ENCODE measurements at places on chromosomes 5 and 9.

- DNase-seq = no peak
Measured at GRCh38 chr9:81832571-81833285, 95.5 kb upstream of the SPATA31D4 start.

- no peak for DNase-seq
Measured at GRCh38 chr5:62671479-62671878, 92.9 kb downstream of the LRRC70 start.

- DNase-seq = no peak
Measured at GRCh38 chr9:95552814-95553546, 36.2 kb upstream of the PTCH1 start.

- DNase-seq = no peak
Measured at GRCh38 chr9:38042626-38043357, 26.2 kb downstream of the SHB start.

GRCh38 chr9:124470306-124470705, 20.1 kb downstream of the ADGRD2 start:
- DNase-seq = no peak

DNA sequence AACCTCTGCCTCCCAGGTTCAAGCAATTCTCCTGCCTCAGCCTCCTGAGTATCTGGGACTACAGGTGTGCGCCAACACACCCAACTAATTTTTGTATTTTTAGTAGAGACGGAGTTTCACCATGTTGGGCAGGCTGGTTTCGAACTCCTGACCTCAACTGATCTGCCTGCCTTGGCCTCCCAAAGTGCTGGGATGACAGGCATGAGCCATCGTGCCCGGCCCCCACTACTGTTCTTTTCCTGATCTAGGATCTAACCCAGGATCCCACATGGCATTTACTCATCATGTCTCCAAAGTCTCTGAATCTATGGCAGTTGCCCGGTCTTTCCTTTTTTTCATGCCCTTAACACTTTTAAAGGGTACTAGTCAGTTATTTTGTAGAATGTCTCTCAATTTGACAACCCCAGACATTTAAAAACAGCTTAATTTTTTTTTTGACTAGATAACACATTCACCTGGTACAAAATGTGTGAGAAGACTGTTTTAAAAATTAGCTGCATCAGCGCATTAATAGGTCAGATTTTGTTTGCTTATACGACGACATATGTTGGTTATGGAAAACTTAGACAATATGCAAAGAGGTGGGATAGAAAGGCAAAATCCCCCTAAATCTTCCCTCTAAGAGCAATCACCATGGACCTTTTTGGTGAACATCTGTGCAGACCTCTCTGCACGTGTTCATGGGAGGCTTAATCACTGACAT, 46.5 kb downstream of the STOM start:
- no peak for DNase-seq

DNA sequence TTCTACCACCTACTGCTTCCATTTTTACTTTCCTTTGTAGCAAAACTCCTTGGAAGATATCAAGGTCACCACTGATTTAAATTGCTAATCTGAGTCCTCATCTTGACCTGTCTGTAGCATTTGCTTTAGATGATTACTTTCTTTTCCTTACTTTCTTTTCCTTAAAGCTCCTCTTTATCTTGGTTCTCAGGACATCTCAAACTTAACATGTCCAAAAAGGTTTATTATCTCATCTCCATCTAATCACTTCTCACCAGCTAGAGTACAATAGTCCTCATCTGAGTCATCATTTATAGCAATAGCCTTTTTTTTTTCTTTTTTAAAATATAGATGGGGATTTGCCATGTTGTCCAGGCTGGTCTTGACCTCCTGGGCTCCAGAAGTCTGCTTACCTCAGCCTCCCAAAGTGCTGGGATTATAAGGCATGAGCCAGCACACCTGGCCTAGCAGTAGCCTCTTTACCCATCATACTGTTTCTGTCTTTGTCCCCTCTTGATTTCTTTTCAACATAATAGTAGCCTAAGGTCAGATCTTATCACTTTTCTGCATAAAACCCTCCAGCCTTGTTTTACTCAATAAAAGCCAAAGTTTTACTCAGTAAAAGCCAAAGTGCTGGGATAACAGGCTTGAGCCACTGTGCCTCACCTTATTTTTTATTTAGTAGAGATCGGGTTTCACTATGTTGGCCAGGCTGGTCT, 32.9 kb upstream of the GPR21 start:
- DNase-seq = no peak

- DNase-seq = no peak
Measured at GRCh38 chr5:9500625-9501024, 45.2 kb downstream of the SEMA5A start.

GRCh38 chr5:83973925-83974815, 253.5 kb upstream of the HAPLN1 start:
- DNase-seq = no peak

DNA sequence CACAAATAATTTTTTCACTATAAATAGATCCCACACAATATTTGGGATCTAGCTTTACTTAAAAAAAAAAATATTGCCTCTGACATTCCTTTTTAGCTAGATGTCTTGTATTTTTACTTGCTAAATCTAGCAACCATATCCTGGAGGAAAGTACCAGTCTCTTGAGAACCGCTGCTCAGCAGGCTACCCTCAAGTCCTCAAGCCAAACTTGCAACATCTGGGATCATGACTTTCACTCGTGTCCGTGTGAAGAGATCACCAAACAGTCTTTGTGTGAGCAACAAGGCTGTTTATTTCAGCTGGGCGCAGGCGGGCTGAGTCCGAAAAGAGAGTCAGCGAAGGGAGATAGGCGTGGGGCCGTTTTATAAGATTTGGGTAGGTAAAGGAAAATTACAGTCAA, 180.3 kb upstream of the FER start:
- DNase-seq = no peak

- DNase-seq = no peak
Measured at GRCh38 chr9:126217797-126218196, 108.8 kb upstream of the MVB12B start.

GRCh38 chr9:97357056-97357455, 49.6 kb downstream of the CCDC180 start:
- DNase-seq = no peak

DNA sequence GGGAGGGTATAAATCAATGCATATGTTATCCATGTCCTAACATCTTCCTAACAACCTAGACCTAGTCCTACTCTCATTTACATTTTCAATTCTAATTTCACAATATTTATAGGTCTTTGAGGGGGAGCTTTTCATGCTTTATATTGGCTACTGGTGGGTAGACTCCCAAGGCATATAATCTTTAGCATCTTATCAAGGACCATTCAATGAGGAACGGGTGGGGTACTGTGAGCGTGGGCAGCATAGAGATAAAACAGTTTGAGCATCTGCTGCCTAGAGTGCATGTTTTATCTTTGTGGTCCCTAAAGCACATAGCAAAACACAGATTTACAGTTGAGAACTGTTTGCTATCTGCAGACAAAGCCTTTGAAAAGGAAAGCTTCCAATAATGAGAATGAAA, 427.6 kb upstream of the WWC1 start:
- no peak for DNase-seq

DNA sequence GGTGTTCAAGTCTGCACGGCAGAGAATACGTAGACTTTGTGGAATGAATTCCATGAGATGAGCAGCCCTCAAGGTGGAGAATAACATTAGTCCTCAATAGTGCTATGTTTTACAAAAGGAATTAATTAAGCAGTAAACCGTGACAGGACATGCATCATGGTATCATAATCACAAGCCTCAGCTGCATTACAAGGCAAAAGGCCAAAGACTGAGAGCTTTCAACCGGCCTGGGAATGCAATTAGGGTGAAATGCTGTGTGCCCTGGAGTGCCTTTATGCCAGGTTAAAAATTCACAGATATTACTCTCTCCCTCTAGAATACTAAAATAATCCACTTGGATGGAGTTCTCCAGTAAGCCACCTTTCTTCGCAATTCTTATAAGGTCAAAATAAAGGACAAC, 270.6 kb downstream of the MLLT3 start:
- no peak for DNase-seq

DNA sequence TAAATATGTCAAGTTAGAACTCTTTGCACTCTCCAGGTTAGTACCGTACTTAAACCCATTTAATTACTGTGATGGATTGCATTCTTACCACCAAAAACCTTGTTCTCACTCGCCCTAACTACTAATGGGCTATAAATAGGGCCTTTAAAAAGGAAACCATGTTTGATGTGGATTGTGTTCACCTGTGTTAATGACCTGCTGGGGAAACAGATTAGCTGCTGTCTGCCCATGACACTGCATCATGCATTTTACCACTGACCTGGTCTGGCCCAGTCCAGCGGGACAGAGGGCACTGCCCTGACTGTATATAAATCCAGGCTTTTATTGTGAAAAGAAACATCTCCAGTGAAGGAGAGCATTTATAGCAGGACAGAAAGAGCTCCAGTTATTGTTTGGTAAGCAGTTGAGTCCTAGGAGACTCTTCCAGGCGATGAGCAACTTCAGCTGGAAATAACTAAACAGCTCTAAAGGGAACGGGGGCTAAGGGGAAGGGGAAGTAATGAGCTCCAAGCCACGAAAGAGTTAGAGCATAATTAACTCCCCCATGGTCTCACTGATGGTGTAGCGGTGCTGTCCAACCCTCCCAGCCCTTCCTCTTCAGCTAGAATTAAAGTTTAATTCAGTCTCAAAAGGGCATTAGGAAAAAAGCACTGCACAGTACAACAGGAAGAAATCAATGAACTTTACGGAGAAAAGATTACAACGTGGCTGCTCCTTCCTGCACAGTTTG, 303.1 kb downstream of the ENC1 start:
- no peak for DNase-seq

- no peak for DNase-seq
Measured at GRCh38 chr9:89951675-89952074, 346.9 kb downstream of the GADD45G start.

GRCh38 chr9:117672369-117672768, 31.8 kb upstream of the TLR4 start:
- no peak for DNase-seq

DNA sequence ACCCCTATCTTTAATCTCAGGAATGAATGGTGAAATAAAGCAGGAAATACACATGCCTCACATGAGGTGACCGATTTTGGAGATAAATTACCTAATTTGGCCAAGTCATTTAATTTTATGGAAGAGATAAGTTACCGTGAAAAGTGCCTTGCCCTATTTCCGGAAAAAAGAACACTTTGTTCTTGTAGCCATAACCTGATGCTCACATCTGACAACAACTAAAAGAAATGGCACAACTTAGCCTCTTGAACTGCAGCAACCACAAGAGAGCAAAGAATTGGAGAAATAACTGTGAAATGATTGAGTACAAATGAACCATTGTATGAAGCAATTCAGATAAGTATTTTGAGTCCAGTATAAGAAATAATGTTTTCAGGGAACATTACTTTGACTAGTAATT, 628.1 kb upstream of the TYRP1 start:
- no peak for DNase-seq

GRCh38 chr5:9829621-9830020, 199.5 kb upstream of the TAS2R1 start:
- DNase-seq = no peak
